ENCODE measurements at places on chromosomes 2 and 18.
A peak's percentile ranks its signal among the peaks of the same experiment; 100 is the strongest.

DNA sequence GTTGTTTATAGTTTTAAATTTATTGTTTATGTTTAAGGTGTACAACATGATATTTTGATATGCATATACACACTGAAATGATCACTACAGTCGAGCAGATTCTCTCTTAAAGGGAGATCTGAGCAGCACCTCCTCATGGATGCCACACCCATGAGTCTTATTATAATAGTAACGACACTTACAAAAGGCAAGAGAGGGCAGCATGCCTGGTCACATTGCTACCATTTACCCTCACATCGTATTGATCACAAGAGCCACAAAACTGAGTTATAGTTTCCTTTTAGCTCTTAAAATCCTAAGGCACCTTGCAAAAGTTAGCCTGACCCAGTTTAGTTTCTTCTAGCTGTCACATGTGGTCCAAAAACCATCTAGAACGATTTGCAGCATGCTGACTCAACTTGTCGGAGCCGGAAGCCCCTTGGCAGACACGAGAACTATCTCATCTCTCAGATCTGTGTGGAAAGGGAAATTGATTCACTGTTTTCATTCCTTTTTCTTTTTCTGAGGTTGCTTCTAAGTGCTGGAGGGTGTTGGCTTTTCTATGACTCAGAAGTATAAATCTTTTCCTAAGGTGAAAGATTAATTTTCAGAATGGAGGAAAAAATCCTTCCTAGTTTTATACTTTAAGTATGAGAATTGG, 85.3 kb downstream of the CDC42EP3 start:
- DNase-seq: peak; percentile 96

DNA sequence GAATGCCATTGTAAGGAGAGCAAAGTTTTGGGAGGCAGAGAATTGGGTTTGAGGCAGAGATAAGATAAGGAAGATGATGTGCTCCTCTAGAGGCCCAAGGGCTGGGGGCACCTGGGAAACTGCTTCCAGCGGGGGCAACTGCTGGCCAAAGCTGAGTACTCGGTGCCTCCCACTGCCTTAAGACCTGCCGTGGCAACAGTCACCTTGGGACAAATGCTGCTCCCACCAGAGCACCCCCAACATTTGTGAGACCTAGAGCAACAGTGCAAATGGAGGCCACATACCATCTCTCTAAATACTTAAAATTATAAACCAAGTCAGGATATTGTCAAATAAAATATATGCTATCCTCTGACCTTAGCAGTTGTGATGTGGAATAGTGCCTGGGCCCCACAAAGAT, 127.1 kb downstream of the CAPN13 start:
- no peak for DNase-seq

- DNase-seq: no peak
Measured at GRCh38 chr2:191032588-191033429, 18.8 kb upstream of the STAT1 start.

DNA sequence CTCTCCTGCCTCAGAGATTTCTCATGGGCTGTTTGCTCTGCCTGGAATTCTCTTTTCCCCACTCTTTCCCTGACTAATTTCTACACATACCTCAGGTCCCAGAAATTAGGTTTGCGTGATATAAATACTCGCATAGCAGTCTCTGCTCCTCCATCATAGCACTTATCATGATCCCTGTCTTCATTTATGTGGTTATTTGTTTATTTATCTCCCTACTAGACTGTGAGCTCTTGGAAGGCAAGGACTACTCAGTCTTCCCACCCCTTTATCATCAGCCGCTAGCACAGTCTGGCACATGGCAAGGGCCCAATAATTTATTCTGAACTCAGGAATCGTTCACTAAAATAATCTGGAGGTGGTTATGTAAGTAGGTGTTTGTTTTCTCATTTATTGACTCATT, 79.3 kb downstream of the ADCYAP1 start:
- DNase-seq: no peak

GRCh38 chr2:201452922-201453643, 1.5 kb downstream of the STRADB start:
- no peak for DNase-seq

DNA sequence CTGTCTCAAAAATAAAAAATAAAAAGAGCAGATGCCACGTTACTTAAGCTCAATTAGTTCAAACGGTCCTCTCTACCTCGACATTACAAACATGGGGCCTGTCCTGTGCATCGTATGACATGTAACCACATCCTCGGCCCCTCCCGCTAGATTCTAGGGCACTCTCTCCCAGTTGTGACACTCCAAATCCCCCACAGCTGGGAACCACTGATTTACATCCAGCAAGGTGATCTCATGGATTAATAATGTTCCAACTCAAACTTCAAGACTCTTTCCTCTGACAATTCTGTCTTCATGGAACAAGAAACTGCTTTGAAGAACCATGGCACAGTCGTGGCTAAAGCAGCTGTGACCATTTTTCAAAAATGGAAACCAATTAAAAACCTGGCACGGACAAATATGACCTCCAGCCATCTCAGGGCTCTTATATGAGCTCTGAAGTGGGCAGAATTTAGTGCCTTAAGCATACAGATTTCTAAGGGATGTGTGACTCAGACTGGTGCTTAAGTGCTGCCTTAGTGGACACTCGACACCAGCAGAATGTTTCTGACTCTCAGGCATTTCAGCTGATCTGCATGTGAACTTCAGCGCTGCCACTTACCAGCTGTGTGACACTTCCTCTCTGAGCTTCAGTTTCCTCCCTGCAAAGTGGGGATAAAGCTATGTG, 31.7 kb upstream of the ASAP2 start:
- DNase-seq: no peak

GRCh38 chr2:220669324-220669723, 902.8 kb downstream of the EPHA4 start:
- no peak for DNase-seq

DNA sequence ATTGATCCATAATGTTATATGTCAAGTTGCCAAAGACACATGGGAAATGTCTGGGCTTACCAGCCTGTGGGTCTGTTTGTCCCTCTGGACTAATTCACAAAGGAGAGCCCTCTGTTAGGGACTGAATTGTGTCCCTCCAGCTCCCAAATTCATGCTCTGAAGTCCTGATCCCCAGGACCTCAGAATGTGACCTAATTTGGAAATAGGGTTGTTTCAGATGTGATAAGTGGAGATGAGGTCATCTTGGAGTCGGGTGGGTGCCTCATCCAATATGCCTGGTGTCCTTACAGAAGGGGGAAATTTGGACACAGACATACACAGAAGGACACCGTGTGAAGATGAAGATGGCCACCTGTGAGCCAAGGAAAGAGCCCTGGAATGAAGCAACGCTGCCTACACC, 41.4 kb upstream of the ROCK2 start:
- no peak for DNase-seq

GRCh38 chr2:173199294-173199693, 123.6 kb downstream of the MAP3K20 start:
- no peak for DNase-seq

GRCh38 chr2:169877398-169877797, 50.1 kb downstream of the UBR3 start:
- DNase-seq: no peak

GRCh38 chr2:150479075-150479915, 8.2 kb downstream of the RND3 start:
- no peak for DNase-seq

DNA sequence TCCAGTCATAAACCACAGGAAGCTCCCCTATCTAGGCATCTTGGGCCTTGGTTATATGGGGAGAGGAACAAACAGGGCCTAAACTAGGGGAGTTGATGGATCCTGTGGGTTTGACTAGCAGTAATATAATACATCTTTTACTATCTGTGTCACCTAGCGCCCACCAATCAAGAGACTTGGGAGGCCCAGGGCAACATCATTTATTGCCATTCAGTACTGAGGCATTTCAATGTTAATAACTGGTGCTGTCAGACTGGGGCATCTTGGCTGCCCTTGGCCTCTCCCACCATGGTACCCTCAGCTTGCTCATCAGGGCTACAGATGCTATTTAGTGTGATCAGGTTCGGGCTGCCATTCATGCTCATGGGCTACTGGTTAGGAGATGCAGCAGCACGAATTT, 320.7 kb downstream of the MYCN start:
- DNase-seq: no peak

DNA sequence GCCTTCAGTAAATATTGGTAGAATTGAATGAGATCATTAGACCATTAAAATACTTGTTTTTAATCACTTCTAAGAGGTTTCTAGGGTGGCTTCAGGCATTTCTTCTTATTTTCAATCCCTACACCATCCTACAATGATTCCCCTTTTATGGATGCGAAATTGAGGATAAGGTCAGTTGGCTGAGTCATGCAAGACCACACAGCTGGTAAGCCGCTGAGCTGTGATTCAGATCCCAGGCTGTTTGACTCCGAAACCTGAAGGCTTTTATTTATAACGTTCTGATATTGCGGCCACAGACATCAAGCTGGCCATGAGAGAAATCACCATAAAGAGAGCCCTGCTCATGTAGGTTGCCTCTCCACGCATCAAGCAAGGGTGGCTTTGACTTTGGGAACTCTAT, 133.4 kb downstream of the VAPA start:
- DNase-seq: no peak

- no peak for DNase-seq
Measured at GRCh38 chr18:48989304-48990303, 38.8 kb upstream of the SMAD7 start.

GRCh38 chr2:200369886-200370285, 63.4 kb downstream of the SPATS2L start:
- no peak for DNase-seq

DNA sequence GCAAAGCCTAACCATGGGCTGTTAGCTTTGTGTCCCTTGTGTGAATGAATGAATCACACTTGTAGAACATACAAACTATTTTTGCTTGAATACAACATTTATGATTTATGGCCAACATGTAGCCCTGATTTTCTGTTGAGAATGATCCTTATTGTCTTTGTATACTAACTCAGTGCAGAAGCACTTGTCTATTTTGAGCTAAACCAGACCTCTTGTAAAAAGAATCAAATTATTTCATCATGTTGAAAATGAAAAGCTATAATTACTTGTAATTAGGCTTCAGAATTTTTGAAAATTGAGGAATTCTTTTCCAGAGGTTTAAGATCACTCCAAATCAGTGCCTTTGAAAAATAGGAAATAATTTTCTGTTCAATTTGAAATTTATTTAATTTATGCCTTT, 85.9 kb downstream of the ZNF407 start:
- no peak for DNase-seq

DNA sequence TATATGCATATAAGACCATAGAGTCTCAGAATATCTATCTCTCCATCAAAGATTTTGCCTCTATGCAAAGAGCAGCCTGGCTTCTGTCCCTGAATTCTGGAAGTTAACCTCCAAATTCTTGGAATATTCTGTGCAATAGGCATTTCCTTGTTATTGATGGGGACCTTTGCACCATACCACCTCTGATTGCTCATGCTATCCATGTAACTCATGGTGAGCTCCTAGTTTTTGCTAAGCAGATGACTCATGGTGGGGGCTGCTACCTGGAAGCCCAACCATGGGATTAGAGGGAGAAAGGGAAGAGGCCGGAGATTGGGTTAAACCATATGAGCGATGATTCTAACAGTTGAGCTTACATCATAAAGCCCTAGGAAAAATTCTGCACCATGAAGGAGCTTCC, 310.2 kb upstream of the FIGN start:
- DNase-seq: no peak

GRCh38 chr2:216808805-216809425, 50.9 kb downstream of the TNP1 start:
- no peak for DNase-seq

- no peak for DNase-seq
Measured at GRCh38 chr2:120953066-120953756, 217.5 kb downstream of the GLI2 start.

- no peak for DNase-seq
Measured at GRCh38 chr2:86393521-86394491, 47.4 kb upstream of the KDM3A start.

- DNase-seq: no peak
Measured at GRCh38 chr18:3036108-3036507, 23.2 kb upstream of the LPIN2 start.

DNA sequence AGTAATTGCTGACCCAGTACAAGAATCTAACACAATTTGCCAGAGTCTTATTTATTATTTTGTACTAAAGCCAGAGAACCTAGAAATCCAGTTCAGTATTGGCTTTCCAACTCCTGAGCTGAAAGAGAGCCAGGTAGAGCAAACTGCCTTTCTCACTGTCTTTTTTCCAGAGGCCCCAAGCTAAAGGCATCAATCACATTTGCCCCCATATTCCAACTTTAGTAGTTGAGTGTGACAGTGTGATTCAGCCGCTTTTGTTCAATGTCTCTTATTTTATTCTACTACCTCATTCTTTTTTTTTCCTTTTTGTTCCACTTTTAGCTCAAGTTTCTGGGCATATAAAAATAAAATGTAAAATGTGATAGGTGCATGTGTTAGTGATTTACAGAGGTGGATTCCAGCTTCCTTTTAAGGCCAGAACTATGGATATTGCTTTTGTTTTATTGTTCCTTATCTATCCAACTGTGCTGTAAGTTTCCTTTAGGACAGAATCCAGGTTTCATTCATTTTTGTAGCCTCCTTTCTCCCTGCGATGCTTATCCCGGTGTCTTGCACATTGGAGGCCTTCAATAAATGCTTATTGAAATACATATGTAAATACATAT, 153.0 kb downstream of the ZEB2 start:
- DNase-seq: no peak

DNA sequence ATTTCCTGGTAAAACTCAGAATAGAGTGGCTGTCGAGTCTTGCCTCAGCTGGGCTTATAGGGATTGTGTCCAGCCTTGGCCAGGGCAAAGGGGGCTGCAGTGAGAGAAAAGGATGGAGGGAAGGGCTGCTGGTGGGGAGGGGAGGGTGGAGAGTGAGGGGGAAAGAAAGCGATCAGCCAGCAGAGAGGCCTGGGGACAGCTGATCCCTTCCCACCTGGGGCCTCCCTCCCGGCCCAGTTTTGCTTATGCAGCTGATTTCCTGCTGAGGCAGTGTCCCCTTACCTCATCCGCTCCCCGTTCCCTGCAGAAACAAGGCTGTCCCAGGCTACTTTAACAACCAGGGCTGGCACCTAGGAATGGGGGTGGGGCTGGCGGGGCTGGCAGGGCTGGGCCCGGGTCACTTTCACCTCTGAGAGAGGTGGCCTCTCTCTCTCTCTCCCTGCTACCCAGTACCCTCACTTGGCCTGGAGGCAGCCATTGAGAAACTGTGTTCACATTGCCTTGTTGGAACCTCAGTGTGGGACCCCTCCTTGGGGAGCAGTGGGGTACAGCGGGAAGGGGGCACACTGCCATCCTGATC, 12.2 kb upstream of the GMPPA start:
- no peak for DNase-seq

- DNase-seq: no peak
Measured at GRCh38 chr2:38505779-38506178, 96.9 kb downstream of the HNRNPLL start.

Measured in CD4-positive, alpha-beta T cell treated with Interleukin-4 for 4 hours (primary cell).